CD4-positive, alpha-beta T cell treated with Interleukin-10 for 1 hour (primary cell): ENCODE measurements at places on chromosomes 1 and 21.

DNA sequence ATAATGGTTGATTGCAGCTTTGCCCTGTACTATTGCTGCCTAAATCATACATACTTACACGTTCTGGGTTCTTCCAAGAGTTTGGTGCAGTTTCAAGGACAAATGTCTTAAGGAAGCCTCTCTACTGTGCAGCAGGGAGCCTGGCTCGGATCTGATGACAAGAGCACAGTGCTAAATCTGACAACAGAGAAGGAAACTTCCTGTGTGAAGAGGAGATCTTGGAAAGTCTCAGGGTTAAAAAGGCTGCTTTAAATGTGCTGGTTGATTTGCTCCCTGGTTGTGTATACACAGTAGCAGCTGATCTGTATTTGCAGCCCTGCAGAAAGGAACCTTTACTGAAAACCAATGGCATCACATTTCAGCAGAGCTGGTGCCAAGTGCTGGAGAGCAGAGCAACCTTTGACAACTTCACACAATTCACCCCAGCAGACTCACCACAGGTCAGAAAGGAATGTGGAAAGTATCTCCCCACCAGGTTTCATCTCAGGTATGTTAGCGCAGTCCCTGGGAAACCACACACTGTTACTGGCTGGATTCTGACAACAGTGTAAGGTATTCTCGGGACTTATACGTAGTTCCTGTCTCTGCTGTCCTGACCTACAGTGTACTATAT lies 355.0 kb upstream of the ESRRG start:
- no peak for DNase-seq

GRCh38 chr1:116510361-116510760 lies 60.5 kb downstream of the CD58 start:
- no peak for DNase-seq

GRCh38 chr1:223344491-223344890 lies 19.5 kb downstream of the SUSD4 start:
- DNase-seq = no peak

DNA sequence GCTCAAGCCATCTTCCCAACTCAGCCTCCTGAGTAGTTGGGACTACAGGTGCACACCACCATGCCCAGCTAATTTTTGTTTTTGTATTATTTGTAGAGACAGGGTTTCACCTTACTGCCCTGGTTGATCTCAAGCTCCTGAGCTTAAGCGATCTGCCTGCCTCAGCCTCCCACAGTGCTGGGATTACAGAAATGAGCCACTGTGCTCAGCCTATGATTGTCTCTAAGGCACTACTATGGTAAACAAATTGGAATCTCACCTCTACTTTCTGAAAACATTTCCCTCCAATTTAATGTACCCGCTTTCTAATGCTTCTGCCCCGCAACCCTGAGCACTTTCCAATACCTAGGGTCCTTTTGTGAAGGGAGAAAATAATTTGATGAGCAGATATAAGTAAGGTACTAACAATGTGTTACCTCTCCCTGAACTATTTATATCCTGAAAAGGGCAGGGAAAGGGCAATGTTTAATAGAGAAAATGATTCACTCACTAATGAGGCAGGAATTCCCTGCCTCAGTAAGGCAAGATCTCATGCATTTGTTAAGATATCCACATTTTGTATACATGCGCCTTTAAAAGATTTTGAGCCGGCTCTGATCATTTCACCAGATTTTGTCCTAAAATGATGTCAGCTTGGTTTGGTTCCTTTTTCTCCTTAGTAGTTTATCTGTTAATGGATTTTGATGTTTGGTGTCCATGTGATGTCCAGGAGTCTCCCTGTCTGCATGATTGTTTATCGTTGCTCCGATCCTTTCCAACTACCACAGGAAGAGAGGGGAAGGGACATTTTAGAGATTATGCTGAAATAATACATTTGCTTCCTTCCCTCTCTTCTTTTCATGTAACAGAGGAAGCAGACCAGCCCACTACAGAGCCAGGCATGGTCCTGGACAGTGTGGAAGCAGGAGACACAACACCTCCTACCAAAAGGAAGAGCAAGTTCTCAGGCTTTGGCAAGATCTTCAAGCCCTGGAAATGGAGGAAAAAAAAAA lies 47.3 kb upstream of the RCC1 start:
- no peak for DNase-seq
